ENCODE measurements at places on chromosomes 16 and 17.

- no peak for DNase-seq
These were observed 11.1 kb downstream of the COG1 start for GRCh38 chr17:73203788-73204479.

DNA sequence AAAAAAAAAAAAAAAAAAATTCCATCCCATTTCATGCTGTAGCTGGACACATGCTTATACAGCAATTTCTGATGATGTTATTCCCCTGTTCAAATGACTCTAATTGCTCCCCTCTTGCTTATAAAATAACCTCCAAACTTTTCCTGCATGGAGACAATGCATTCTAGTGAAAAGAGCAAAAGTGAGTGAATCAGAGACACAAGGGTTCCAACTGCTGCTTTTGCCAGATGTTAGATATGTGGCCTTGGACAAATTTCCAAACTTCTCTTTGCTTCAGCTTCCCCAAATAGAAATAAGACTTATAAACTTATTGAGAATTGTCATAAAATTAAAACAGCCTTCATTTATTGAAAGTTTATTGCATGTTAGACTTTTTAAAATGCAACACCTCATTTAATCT, 65.0 kb upstream of the AXIN2 start:
- DNase-seq: no peak

DNA sequence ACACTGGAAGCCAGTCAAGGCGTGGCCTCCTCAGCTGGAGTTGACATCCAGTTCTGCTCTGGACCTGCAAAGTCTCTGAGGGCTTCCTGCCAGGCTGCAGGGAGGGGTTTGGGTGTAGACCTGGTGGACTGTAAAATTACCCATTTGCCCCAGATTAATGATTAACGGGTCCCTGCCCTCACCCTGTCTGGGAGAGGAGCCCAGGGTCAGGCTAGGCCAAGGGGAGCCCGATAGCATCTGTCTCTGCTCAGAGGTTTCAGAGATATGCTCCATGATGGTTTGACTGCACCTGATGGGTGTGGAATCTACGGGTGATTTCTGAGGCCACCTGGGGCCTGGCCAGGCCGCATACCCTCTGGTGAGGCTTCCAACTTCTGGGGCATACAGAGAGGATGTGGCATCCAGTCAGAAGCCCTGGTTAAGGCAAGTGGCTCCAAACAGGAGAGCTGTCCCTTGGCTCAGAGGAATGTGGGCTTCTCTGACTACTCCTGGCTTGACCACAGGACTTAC, 11.2 kb downstream of the PPY start:
- no peak for DNase-seq

DNA sequence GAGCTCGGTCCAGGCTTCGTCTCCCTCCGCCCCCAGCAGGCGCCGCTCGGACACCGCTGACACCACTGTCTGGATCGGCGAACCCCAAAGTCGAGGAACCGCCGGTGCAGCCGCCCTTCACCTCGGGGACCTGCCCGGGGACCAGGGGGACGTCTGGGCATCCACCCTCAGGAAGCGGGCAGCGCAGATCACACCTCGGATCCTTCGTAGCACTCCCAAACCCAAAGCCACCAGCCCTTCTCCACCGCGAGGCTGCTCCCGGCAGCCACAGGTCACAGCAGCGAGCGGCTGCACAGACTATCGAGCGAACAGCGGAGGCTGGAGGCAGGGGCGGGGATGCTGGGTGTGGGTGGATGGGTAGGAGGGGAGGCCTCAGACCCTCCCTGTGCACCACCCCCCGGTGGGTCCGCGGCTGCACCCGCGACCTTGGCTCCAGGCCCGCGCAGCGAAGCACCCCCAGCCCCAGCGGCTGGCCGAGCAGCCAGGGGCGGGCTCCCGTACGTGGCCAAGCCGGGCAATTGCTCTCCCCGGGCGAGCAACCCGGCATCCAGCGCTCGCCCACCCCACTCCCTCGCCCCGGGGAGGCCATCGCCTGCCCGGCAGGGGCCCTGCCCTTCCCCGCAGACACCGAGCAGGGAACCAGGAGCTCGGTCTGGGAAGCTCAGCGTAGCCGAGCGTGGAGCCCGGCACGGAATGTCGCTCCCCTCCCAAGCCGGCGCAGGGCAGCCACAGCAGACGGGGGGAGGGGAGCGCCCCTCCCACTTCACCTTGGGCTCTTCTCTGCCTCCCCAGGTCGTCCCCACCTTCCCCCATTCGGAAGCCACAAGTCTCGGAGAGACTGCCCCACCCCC, 1.0 kb downstream of the SDK2 start:
- no peak for DNase-seq

GRCh38 chr16:15907863-15908478, 19.6 kb upstream of the CEP20 start:
- peak; percentile 82 for DNase-seq

- no peak for DNase-seq
These were observed 3.3 kb downstream of the TSPOAP1 start for GRCh38 chr17:58325289-58325726.

GRCh38 chr16:53913099-53913870, 209.3 kb downstream of the FTO start:
- peak; percentile 29 for DNase-seq
